ENCODE measurements at places on chromosomes 1 and 21.

DNA sequence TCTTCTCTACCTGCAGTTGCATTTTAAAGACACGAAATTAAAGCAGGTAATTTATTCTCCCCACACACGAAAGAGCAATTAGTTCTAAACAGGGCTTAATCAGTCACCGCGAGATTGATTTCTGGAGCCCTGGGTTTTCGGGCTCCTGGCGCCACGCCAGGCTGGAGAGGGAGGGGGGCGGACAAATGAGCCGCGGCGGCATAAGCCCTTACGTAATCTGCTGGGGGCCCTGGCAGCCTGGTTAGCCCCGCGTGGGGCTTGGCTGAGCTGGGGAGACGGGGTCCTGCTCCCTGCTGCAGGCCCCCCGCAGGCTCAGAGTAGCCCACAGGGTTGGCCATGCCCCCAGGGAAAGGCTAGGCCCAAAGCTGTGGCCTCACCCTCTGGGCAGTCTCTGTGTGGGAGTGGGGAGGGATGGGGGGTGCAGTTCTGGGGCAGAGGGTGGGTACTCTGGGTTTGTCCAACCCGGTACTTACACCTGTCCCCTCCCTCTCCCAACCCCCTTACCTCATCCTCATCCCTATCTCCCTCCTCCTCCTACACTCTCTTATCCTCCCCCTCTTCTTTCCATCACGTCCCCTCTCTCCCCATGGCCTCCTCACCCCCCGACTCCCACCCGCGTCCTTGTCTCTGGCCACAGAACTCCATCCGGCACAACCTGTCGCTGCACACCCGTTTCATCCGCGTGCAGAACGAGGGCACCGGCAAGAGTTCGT lies 19.9 kb downstream of the FOXO6 start:
- no peak for DNase-seq

GRCh38 chr1:25971066-25971810 lies 26.6 kb downstream of the PAFAH2 start:
- no peak for DNase-seq

- DNase-seq: no peak
Measured at GRCh38 chr1:167695147-167695546, 26.6 kb upstream of the MPZL1 start.

DNA sequence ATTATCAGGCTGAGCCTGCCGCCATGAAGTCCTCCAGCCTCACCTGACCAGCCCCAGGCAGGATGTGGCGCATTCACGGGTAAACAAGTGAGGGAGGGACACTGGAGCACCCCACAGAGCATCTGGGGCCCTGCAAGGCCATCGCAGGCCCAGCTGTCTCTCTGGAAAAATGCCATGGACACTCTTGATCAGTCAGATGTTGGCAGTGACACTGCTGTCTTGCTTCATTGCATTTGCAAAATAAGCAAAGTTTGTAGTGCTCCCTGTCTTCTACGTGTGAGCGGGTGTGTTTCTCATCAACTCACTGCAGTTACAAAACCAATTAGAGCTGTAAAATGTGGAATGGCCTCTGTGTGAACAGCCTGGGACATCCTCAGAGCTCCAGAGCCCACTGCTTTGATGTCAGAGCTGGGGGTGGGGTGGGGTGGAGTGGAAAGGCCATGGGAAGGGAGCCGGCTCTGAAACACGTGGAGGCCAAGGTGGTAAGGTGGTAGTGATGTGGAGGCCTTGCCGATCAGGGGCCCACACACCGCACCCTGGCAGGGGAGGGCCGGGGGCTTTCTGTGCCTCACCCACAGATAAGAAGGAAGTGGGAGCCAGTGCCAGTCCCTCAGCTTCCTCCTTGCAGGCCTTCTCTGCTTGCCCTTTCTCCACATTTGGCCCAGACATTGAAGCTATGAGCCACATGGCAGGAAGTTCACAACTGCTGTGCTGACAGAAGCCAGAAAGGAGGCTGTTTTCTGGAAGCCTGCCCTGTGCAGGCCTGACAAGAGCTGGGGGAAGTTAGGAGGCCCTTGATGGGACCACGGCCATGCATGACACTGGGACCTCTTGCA lies 254.9 kb downstream of the RHOU start:
- DNase-seq: peak; percentile 43

DNA sequence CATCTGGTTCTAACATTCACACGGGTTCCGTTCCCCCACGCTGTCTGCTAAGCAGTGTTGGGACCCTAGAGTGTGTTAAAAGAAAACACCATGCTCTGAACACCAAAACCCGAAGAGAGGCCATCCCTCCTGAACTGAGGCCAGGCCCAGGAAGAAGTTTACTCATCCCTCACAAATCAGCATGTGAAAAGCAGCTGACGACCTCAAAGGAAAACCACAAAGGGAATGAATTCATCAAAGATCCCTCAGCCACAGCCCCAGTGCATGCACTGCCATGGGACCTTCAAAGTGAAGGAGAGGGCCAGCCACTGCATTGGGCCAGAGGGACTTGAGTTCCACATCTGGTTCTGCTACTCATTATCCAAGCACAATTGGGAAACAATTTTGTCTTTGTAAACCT lies 7.0 kb upstream of the PSEN2 start:
- no peak for DNase-seq

DNA sequence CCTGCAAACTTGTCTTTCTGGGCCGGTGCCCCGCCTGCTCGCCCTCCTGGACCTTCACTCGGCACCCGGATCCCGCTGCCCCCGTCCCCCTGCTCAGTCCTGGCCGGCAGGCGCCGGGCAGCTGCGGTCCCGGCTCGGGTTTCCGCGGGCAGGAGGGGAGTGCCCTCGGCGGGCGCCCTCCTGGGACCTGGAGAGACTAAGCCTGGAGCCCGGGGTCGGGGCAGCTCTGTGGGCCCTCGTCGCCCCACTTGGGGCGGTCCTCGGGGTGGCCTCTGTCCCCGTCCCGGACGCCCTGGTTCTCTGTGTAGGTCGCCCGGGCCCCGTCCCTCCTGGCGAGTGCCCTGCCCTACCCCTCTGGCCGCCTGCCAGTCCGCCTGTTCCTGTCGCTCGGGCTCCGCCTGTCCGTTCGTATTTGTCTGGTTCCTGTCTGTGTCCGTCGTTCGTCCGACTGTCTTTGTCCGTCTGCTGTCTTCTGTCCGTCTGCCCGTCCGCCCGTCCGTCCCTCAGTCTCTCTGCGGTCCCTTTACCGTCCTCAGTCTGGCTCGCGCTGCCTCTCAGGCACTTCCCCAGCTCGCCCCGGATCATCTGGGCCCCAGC lies 490 bp downstream of the SERINC2 start:
- DNase-seq: peak; percentile 67

DNA sequence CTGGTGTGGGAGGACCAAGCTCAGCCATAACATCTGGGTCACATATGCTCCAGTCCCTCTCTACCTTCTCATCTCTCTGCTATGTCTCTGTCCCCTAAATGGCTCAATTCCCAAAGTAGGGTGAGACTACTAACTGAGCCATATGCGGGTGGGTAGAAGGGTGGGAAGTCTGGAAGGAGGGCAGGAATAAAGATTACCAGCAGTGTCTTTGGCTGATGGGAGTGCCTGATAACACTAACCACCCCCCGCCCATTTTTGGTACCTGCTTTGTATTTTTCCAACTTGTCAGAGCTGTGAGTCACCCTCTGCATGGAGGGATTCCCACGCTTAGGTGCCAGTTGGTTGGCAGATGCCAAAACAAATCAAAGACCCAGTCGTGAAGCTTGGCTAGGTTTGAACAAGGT lies 14.9 kb upstream of the SSBP3 start:
- no peak for DNase-seq

- DNase-seq: no peak
Measured at GRCh38 chr1:202638019-202638700, 72.1 kb downstream of the SYT2 start.

DNA sequence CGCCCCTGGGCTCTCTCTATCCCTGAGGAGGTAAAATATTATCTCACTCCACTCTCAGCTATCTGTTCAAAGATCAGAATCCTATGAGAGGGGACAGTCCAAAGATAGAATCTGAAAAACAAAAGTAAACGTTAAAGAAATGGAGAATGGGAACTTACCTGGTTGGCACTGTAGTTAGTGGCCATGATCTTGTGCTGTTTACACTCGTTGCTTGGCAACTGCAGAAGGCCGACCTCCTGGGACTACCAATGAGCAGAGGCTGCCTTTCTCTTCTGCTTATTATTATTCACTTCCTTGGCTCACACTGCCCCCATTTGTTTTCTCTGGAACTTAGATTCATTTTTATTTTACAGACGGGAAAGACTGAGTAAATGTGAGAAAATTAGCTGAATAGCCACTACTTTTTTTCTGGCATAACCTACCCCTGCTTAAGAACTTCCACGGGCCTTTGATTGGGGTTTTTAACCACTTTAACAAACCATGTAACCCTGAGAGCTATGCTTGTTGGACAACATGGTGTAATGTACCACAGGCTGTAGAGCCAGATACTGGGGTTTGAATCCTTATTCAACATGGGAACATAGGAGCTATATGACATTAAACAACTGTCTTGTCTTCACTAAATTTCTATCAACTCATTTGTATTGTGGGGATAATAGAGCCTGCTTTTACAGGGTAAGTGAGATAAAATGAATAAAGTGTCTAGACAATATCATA lies at the start of gene CFAP126:
Gene CFAP126, minus strand, starts transcription at position 193 of the 717 bp plus-strand sequence. Its CDS starts 8 bp downstream, at position 185.
- DNase-seq: no peak

GRCh38 chr1:11629184-11630016 lies 24.8 kb downstream of the FBXO2 start:
- DNase-seq: no peak

GRCh38 chr1:12734651-12735050 lies 11.3 kb upstream of the CFAP107 start:
- no peak for DNase-seq

DNA sequence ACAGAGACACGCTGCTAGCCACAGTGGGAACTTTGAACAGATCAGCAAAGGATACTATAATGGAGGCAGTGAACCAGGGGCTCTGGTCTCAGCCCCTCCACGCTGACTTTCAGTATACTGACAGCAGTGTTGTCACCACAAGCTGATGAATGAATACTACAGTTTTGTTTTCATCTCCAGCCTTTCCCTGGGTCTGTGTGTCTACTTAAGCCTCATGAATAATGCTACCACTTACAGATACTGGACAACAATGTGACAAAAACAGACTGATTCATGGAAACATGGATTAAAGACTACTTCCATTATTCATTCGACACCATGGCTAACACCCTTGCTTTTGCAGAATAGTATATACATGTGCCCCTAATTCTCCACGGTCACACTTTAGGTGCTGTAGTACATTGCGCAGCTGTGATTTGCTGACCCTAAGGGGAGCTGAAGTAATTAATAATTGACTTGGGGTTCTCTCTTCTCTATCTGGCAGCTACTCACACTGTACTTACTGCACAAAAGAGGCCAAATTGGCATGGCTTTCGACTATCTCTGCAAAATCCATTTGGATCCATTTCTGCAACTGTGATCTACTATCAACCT lies 203.2 kb upstream of the LYPLAL1 start:
- no peak for DNase-seq

- DNase-seq: no peak
Measured at GRCh38 chr1:93603601-93604000, 78.0 kb downstream of the BCAR3 start.

GRCh38 chr1:47578026-47578720 lies 140.3 kb downstream of the FOXD2 start:
- DNase-seq: no peak

- no peak for DNase-seq
Measured at GRCh38 chr1:117586337-117586736, 19.5 kb upstream of the TENT5C start.

GRCh38 chr1:185074307-185074706 lies 28.9 kb downstream of the RNF2 start:
- DNase-seq: no peak

GRCh38 chr1:198531891-198532290 lies 8.6 kb downstream of the ATP6V1G3 start:
- no peak for DNase-seq

DNA sequence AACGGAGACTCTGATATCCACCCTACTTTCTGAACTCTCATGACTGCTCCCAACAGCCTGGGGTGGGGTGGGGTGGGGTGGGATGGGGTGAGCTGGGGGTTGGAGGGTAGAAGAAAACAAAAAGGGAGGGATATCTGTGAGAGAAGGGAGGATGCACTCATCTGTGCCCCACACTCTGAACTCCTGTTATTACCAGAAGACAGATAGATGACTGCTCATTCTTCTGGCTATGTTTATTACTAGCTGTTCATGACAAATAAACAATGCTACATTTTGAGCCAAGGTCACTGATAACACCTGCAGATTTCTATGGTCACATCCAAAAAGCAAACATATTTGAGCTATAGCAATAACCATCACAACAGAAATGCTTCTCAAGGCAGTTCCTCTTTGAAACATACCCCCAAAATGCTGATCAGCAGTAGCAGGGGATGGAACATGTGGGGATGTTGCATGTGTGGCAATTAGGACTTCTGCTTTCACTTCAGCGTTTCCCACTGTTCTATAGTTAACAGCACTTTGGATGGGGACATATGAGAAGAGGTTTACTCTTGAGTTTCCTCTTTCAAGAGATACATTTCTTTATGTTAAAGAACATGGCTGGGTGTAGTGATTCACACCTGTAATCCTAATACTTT lies 43.3 kb downstream of the GPR3 start:
- DNase-seq: no peak

DNA sequence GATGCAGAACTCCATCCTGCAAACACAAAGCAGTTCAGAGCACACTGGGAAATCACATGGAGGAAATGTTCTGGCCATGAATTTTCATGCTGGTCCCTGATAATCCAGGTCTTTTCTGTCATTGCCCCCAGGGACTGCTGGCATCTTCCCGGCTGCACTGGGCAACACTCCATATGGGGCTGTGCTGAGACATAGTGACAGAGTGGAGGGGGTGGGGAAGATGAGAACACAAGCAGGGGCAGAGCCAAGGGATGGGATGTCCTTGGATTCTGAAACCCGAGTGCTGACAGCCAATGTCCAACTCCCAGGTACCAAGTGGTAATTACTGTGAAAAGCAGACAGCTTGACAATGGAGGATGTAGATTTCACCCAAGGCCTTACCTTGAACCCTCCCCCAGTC lies 185.7 kb downstream of the HIVEP3 start:
- DNase-seq: no peak

DNA sequence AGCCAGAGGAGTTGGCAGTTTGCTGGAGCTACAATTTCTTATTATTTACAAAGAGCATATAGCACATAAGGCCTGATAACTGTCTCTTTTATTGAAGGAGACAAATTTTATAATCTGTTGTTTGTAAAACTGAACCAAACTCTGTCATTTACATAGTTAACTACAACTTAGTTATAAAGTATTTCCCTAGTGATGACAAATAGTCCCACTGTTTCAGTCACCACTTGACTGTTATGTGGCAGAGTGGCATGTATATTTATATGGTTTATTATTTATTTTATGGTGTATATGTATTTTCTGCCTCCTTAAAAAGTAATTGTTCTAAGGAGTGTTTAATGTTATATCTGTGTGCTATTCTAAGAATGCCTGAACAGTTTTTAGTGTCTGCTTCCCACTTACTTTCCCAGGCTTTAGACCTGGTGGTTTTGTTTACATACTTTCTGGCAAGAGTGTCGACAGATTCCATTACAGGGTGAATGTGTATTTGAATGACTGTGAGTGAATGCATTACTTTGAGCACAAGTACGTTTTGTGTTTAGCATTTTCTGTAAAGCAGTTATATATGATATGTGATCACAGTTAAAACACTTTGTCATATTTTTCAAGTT lies 10.0 kb downstream of the TSEN15 start:
- DNase-seq: no peak

Measured in SHP77 treated with DMSO at 0.1 percent for 48 hours (cell line).